ENCODE measurements at places on chromosomes 2 and 18. TPM values are rescaled to one million over a fixed set of nuclear protein-coding genes. Genes with fewer than 3 reads are reported as not detected.

Gene PRKAG3
- total RNA-seq, result not detected

Gene TFPI
- total RNA-seq, result 1,528 TPM

Gene NDC80
- 6.8 TPM for total RNA-seq

Gene RUFY4
- not detected for total RNA-seq

Gene TDRD15
- not detected for total RNA-seq

Gene EHD3
- 4.0 TPM for total RNA-seq

Gene ZSWIM2
- total RNA-seq, result under 0.01 TPM

Gene TMEM150A
- 5.8 TPM for total RNA-seq

Gene AFF3
- total RNA-seq, result under 0.01 TPM

Gene LRP2
- total RNA-seq, result under 0.01 TPM

GRCh38 chr2:10253596-10254372, 48.9 kb upstream of the HPCAL1 start:
- no peak for DNase-seq

DNA sequence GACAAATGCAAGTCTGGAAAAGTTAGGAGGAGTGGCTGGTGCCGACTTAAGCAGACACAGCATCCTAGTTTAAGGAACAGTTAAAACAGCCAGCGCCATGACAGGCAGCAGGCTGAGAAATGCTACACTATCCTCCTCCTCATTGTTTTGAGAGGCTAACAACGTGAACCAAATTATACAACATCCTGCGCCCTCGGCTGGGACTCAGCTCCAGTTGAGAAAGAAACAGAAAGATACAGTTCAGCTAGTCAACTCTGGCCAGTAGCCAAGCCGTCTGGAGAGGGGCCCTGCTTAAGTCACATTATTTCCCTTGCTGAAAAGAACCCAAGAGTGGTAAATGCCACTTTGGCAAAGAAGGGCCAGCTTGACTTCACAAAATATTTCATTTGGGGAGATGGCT, 90.2 kb downstream of the BCL11A start:
- DNase-seq, result no peak

- DNase-seq, result no peak
These were observed 932.9 kb downstream of the TDRD15 start for GRCh38 chr2:22056621-22057132.

GRCh38 chr2:207434899-207435465, 94.8 kb upstream of the CREB1 start:
- DNase-seq, result no peak

GRCh38 chr18:47146206-47146605, 4.1 kb downstream of the HDHD2 start:
- DNase-seq, result no peak

GRCh38 chr2:40658941-40659340, 207.1 kb upstream of the SLC8A1 start:
- no peak for DNase-seq

DNA sequence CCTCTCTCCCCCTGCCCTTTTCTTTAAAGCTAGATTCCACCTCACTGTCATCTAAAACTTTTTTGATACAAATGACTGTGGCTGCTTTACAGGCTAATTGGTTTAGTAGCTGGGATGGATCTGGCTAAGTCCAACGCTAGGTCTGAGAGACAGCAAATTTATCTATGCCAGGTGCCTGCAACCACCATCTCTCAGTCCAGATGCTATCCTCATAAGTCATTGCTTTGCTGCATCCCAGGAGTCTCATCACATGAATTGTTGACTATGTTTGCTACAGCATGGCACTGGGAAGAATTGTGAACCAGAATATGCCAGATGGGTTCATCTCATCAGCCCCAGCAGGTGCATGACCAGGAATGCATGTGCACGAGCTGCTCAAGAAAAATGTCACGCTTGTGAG, 100.0 kb upstream of the PID1 start:
- DNase-seq, result no peak

- no peak for DNase-seq
These were observed 78.9 kb upstream of the CCDC68 start for GRCh38 chr18:55038162-55038561.

- DNase-seq, result no peak
These were observed 9.7 kb downstream of the HRH4 start for GRCh38 chr18:24470022-24470618.

DNA sequence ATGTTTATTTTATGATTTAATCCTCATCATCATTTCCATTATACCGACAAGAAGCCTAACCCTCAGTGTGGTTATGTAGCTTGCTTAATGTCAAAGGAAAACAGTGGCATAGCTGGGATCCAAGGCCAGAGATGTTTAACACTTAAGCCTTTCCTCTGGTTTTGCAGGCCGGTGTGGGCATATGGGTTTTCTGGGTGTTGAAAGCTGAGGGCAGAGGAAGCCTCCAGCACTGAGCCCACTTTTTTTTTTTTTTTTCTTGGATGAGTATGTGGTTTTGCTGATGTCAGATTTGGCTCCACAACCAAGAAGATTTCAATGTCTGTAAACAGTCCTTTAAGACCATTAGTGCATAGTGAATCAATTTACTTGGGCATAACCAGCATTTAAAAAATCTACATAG, 41.3 kb downstream of the LHCGR start:
- no peak for DNase-seq

GRCh38 chr2:29293830-29294438, 178.7 kb downstream of the CLIP4 start:
- DNase-seq, result peak; percentile 12

DNA sequence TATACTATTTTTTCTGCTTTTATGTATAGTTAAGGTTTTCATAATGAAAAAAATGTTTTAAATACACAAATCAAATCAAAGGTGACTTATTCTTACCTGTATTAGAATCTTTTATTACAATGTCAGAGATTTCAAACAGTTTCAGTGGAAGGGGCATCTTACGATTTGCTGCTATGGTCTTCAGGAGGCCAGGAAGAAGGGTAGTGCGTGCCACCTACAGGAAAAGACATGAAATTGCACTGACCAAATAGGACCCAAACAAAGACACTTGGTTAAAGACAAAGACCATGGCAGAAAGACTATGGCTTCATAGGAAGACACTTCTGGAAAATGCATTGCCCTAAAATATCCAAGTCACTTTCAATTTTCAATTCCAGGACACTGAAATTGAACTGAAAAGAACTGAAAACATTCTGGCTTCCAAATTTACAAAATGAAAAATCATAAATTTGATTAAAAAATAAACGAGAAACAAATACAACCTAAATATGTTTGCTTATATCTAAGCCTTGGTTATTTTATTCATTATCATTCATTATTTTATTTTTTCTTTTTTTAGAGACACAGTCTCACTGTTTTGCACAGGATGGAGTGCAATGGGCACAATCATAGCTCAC, 42.1 kb downstream of the FARSB start:
- DNase-seq, result peak; percentile 16

DNA sequence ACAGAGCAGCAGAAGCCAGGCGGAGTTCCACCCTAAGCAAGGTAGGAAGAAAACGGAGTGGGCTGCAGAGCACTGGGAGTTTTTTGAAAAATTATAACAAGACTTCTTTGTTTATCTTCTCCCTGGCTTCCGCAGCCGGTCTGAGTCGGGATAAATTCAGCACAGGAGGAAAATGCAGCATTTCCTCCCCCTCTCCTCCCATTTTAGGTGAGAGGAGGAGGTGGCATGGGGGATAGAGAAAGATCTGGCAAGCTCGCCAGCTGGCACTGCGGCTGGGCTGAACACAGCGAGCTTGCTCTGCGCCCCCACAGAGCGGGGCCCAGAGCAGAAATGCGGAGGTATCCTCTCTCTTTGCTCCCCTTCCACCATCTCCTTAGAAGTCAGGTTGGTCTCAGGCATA, 17.7 kb upstream of the CHRNA1 start:
- no peak for DNase-seq

DNA sequence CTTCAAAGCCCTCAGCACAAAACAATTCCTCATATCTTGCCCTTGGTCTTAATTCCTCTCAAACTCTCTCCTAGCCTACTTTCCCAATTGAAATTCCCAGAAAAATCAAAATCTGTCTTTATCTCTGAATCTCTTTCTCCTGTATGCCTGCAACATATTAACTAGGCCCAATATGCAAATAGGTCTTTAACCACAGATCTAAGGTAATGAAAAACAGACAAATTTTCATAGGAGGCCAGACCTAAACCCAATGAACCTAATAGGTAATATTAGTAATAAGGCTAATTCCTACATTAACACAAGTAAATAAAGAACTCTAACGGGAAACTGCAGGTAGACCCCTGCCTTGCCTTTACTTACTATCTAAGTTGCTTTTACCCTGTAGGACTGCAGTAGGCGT, 41.4 kb downstream of the WDR33 start:
- no peak for DNase-seq

- peak; percentile 27 for DNase-seq
These were observed 412 bp downstream of the GPD2 start for GRCh38 chr2:156436497-156437085.

DNA sequence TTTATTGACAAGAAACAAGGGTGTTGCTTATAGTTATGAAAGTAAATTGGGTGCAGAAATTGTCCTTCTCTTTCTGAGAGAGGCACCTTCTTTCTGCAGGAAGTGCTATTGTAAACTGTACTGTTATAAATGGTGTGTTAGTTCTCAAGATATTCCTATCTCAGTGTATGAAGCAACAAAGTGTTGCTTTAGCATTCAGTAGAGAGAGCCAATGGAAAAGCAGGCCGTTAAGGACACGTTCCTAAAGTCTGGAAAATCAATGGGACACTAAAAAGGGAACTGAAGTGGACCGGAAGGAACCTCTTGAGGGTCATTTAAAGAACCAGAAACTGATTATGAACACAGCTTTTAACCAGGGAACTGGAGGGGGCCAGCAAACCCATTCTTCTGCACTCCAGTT, 510.0 kb upstream of the ZEB2 start:
- DNase-seq, result no peak

- DNase-seq, result no peak
These were observed 110.3 kb downstream of the SP3 start for GRCh38 chr2:173854840-173855239.

DNA sequence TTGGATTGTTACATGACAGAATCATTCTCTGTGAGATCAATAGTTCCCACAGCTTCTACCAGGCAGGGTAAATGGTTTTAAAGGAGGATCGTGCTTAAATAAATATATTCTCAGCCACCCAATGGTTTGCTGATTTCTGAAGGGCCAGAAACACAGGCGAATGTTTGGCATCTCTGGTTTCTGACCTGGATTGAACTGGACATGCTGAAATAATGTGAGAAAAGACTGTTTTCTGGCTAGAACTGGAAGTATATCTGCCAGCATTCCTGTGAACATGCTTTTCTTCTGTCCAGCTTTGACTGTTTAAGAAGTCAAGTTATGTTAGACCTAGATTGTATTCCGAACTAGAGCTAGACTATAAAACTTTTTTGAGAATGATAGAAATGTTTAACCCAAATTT, 77.1 kb upstream of the COL3A1 start:
- DNase-seq, result no peak

- peak; percentile 86 for DNase-seq
These were observed 17.4 kb downstream of the AGAP1 start for GRCh38 chr2:235511187-235511661.

- DNase-seq, result no peak
These were observed 402.7 kb upstream of the FSIP2 start for GRCh38 chr2:185335879-185336278.
